ENCODE measurements at places on chromosomes 7 and 10.

DNA sequence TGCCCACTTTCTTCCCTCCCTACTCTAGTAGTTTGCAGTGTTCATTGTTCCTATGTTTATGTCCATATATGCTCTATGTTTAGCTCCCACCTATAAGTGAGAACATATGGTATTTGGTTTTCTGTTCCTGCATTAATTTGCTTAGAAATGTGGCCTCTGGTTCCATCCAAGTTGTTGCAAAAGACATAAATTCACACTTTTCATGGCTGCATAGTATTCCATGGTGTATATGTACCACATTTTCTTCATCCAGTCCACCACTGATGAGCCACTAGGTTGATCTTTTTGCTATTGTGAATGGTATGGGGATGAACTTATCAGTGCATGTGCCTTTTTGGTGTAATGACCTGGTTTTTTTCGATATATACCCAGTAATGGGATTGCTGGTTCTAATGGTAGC lies 1089.1 kb downstream of the GRM8 start:
- H3K36me3 ChIP-seq = no peaks in the 10 kb centered on the region
- no peaks in the 10 kb centered on the region for H3K27me3 ChIP-seq
- H3K4me1 ChIP-seq = no peaks in the 10 kb centered on the region
- no peak overlapping the region for H3K27ac ChIP-seq
- DNase-seq = no peak
- H3K4me3 ChIP-seq = no peak overlapping the region

DNA sequence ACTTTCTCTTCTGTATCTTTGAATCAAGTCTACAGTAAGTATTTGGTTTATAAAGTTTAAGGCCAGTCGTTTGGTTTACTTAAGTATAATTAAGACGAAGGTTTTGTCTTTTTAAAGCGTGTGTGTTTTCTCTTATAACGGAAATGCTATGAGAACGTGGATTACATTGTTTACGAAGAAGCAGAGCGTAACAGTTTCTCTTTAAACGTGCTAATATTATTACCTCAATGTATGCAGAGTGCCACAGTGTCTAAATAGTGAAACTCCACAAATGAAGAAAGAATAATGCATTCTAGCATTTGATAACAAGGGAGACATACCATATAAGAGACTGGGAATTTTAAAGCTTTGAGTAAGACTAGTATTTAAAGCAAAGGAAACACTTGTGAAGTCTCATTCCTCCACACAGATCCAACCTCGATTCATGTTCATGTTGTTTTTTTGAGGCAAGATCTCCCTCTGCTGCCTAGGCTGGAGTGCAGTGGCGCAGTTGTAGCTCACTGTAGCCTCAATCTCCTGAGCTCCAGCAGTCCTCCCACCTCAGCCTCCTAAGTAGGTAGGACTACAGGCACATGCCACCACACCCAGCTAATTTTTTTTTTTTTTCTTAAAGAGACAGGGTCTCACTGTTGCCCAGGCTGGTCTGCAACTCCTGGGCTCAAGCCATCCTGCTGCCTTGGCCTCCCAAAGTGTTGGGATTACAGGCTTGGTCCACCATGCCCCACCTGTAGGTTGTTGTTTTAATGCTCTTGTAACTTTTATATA lies 75.1 kb downstream of the ANKRD61 start:
- H3K36me3 ChIP-seq = peaks cover 12% of the 10 kb centered on the region
- H3K27me3 ChIP-seq = no peaks in the 10 kb centered on the region
- H3K4me3 ChIP-seq = peak overlapping the region; percentile 78
- H3K27ac ChIP-seq = peak overlapping the region; percentile 81
- DNase-seq = no peak

- no peak for DNase-seq
- no peak overlapping the region for H3K27ac ChIP-seq
- no peaks in the 10 kb centered on the region for H3K4me1 ChIP-seq
- no peaks in the 10 kb centered on the region for H3K36me3 ChIP-seq
- H3K27me3 ChIP-seq = peaks cover 93% of the 10 kb centered on the region
Measured at GRCh38 chr10:123417414-123417813, 248.7 kb upstream of the GPR26 start.

- no peak for DNase-seq
- H3K4me1 ChIP-seq = no peaks in the 10 kb centered on the region
- H3K27me3 ChIP-seq = peaks cover 41% of the 10 kb centered on the region
- H3K36me3 ChIP-seq = no peaks in the 10 kb centered on the region
- H3K4me3 ChIP-seq = no peak overlapping the region
Measured at GRCh38 chr10:131406676-131407392, 95.3 kb upstream of the TCERG1L start.

DNA sequence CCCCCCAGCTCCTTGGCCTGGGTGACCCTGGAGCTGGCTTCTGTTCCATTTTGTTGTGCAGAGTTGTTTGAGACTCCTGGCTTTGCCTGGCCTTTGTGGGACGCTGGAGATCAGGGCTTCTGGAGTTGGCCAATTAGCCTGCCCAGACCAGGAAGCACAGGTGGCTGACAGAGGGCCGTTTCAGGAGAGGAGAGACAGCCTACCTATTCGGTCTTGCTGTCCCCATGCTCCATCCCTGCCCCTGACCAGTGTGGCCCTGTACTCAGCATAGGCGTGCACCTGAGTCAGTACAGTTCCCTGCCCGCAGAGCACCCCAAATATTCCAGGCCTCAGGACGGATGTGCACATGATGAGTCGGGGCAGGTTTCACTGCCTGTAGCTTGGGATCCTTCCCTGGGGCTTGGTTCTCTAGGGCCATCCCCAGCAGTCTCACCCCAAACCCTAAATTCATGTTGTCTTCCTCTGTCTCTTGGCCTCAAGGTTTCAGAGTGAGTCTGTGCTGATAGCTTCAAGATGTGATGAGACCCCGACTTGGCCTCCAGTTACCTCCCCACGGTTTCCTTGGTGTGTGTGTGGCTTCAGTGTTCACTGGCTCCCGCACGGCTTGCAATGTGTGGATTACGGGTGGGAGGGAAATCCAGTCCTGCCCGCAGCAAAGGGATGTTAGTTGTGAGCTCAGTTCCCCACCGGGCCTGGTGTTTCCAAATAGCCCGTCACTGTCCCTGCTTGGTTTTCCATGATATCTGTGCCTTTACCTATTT lies 44.7 kb downstream of the HTRA1 start:
- no peak overlapping the region for H3K4me3 ChIP-seq
- H3K4me1 ChIP-seq = peaks cover 60% of the 10 kb centered on the region
- H3K27ac ChIP-seq = no peak overlapping the region
- DNase-seq = no peak
- no peaks in the 10 kb centered on the region for H3K27me3 ChIP-seq
- no peaks in the 10 kb centered on the region for H3K36me3 ChIP-seq

DNA sequence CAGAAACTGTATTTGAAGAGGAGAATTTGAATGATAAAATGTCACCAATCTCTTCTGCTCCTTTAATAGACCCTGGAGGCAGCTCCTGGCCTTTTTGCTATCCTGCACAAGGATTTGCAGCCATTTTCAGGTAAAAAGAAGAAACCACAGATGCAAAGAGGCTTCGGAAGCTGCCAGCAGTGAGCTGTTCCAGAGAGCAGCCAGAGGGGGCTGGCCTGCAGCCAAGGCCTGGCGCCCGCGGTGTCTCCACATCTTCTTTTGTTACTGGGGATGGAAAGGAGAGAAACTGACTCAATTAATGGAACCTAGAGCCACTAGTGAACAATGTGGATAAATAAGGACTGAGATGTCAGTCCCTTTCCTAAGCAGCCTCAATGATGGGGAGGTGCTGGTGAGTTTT lies 23.9 kb upstream of the GPR26 start:
- no peak overlapping the region for H3K4me3 ChIP-seq
- H3K27ac ChIP-seq = no peak overlapping the region
- H3K4me1 ChIP-seq = no peaks in the 10 kb centered on the region
- H3K36me3 ChIP-seq = no peaks in the 10 kb centered on the region

Measured in mesothelial cell of epicardium (in vitro differentiated cells).